MM.1S (cell line): ENCODE measurements at places on chromosomes 3 and 15.

DNA sequence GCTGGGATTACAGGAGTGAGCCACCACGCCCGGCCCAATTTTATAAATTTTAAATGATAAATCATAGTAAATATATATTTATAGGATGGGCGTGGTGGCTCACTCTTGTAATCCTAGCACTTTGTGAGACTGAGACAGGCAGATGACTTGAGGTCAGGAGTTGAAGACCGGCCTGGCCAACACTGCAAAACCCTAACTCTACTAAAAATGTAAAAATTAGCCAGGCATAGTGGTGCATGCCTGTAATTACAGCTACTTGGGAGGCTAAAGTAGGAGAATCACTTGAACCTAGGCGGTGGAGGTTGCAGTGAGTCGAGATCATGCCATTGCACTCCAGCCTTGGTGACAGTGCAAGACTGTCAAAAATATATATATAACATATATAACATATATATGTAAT, 26.4 kb downstream of the MFN1 start:
- no peak for DNase-seq

GRCh38 chr3:65371053-65371452, 667.7 kb downstream of the MAGI1 start:
- DNase-seq, result no peak

- DNase-seq, result no peak
Measured at GRCh38 chr3:171825222-171825828, 15.0 kb upstream of the PLD1 start.

GRCh38 chr3:124620600-124621063, 109.6 kb upstream of the UMPS start:
- DNase-seq, result peak; percentile 29

DNA sequence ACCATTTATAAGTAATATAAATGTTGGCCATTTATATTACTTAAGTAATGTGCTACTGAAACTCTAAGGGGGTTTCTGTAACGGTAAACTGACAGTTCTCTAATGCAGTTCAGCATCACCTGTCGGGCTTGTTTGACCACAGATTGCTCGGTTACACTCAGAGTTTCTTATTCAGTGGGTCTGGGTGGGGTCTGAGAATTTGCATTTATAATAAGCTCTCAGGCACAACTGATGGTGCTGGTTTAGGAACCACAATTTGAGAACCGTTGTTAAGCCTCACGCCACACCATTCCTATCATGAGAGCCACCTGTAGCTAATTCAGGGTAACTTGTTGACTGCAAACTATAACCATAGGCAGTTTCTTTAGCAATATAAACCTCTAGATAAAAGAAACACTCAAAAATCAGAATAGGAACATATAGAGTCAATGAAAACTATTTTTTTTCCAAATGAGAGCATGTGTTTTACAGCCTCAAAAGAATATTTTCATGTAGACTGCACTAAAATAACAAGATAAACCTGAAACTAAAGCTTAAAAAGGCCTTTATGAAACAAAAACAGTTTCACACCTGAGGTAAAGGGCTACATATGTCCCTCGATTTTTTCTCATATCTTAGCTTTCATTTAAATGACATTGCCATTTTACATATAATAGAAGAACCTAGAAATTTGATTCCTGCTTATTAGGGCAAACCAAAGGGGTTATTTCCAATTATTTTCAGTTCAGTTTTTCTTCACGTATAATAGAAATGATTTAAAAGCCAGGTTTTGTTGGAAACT, 604.8 kb downstream of the UNC13C start:
- peak; percentile 97 for DNase-seq

GRCh38 chr3:29281094-29281343, 148 bp downstream of the RBMS3 start:
- DNase-seq, result peak; percentile 9

GRCh38 chr15:75223688-75224087, 22.0 kb downstream of the C15orf39 start:
- DNase-seq, result no peak

- DNase-seq, result no peak
Measured at GRCh38 chr3:126473292-126474168, 2.2 kb downstream of the ZXDC start.

GRCh38 chr15:41520636-41521035, 7.0 kb upstream of the LTK start:
- DNase-seq, result no peak

GRCh38 chr15:101167411-101167752, 84.5 kb downstream of the CHSY1 start:
- DNase-seq, result no peak

- DNase-seq, result no peak
Measured at GRCh38 chr15:79357566-79357965, 46.7 kb downstream of the TMED3 start.

GRCh38 chr3:196351541-196351940, 13.4 kb upstream of the TM4SF19 start:
- DNase-seq, result no peak

DNA sequence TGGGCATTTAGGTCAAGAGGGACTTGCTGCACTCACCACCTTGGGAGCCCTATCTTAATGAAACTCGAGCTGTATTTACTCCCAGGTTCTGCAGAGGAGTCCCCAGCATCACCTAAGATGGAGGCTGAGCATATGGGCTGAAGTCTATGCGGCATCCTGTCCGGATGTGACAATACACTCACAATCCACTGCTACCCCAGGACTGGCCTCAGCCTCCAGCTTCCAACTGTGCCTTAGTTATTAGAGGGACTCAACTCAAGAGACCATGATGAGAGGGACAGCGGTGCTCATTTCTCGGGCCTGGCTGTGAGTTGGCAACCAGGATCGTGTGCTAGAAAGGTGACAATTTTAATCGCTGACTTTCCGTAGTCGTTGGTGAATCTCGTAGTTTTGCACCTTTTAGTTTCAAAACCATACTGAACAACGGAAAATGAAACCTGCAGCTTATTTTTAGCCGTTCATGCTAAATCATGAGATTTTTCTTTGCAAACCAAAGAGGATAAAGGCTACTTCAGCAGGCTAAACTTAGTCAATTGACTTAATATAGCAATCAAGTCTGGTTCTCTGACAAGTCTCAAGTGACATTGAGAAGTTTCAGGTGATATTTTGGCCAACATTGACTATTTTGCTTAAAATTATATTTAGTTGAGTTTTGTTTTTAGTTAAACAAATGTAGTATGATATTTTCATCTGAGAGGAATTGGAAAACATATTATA, 11.1 kb downstream of the ZBTB38 start:
- peak; percentile 99 for DNase-seq

GRCh38 chr3:30550246-30550645, 56.2 kb upstream of the TGFBR2 start:
- DNase-seq, result no peak

GRCh38 chr3:65701516-65701915, 337.2 kb downstream of the MAGI1 start:
- no peak for DNase-seq

- DNase-seq, result no peak
Measured at GRCh38 chr3:197260491-197261163, 37.8 kb downstream of the DLG1 start.

GRCh38 chr3:11224870-11225229, 47.3 kb upstream of the ATG7 start:
- no peak for DNase-seq

DNA sequence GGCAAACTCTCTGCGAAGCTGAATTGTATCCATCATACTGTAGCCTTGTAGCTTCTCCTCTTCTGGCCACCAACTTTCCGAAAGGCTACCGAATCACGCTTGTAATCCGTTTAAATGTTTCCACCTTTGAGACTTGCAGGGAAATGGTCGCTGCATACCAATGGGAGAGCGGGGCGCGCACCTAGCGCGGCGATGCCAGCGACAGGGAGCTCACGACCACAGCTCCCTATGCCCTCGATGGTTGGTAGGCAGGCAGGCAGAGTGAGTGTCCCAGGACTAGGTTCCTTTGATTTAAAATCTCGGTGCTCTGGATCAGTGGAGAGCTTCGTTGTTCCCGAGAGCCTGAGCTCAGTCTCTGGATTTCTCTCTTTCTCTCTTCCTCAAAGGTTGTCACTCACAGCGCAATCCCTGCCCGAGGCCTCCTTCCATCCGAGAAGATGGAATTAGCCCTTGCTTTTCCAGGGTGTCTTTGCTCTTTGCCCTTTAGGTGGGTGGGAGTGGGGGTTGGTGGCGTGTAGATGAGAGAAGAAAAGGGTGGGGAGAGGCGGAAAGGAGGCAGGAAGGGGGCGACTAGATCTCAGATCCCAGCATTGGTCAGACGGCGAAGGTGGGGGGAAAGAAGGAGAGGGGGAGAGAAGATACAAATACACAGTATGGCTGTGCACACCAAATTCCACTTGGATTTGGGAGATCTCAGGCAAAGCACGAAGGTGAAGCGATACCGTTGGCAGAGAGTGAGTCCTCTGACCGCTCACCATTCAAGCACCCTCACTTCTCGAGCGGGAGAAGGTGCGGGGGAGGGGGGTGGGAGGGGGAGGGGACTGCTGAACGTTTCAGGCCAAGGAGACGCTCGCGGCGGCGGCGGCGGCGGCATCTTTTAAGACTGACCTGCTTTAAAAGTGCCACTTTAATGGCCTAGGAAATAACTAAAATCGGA, at the start of gene SLITRK3:
Gene SLITRK3, minus strand, starts transcription at position 745 of the 937 bp plus-strand sequence. CDS start 5,554 bp downstream, outside the sequence.
- no peak for DNase-seq

DNA sequence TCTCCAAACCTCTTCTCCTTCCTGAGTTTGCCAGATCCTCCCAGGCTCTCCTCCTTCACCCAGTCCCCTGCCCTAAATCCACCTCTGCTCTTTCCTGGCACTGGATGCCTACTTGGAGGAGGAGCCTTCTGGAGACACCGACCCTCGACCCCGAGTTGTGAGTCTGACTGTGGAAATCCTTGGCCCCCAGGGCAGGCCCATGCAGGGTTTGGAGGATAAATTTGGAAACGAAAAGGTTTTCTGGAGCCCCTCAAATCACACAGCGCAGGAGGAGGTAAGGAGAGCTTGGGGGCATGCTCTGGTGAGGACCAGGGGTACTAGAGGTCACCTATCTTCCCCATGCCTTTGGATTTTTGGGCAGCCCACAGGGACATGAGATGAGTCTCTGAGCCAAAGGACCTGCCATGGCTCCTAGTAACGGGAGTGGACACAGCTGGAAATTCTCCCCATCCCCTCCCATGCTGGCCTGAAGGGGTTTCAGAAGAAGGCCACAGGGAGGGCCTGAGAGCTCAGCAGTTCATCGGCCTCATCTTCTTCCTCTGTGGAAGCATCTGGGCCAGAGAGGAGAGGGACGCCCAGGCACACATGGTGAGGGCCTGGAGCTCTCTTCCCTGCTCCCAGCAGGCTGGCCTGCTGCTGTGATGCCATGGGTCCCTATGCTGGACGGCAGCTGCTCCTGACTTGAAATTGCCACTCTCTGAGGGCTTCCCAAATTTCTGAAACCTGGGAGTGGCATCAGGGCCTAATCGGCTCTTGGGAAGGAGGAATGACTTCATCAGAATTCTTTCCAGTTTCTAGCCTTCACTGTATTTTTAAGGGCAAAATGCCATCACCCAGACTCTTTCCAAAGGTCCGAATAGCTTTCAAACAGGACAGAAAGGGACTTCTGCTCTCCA, 68.6 kb upstream of the ITGA11 start:
- DNase-seq, result no peak

GRCh38 chr15:92521624-92522008, 127.9 kb downstream of the ST8SIA2 start:
- DNase-seq, result peak; percentile 71

GRCh38 chr3:182755712-182756111, 37.6 kb upstream of the ATP11B start:
- DNase-seq, result no peak

- DNase-seq, result peak; percentile 36
Measured at GRCh38 chr3:122774564-122774963, 19.1 kb downstream of the HSPBAP1 start.

GRCh38 chr3:68743521-68743920, 188.8 kb downstream of the TAFA4 start:
- no peak for DNase-seq

GRCh38 chr3:134038716-134039115, 9.0 kb upstream of the SLCO2A1 start:
- no peak for DNase-seq

- no peak for DNase-seq
Measured at GRCh38 chr15:65641768-65642475, 20.2 kb downstream of the SLC24A1 start.

DNA sequence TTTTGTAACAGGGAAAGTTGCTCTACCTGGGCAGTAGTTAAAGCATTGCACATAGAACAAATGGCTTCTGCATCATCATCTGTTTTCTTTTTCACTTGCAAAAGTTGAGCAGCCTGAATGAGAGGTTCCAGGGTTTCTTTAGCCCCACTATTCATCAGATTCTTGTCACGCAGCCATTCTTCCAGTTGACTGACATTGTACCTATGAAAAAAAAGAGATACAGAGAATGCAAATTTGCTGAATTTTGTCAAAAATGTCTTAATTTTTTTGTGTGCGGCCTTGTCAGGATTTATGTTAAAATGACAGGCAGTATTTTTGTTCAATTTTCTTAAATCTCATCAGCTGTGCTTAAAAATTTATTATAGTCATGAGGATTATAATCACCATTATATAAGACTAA, 21.4 kb upstream of the MYO5C start:
- no peak for DNase-seq

- DNase-seq, result no peak
Measured at GRCh38 chr15:28023422-28023821, 75.7 kb downstream of the OCA2 start.

GRCh38 chr3:38647217-38647970, 2.1 kb downstream of the SCN5A start:
- DNase-seq, result no peak

GRCh38 chr3:172094621-172095557, 55.5 kb downstream of the FNDC3B start:
- peak; percentile 96 for DNase-seq

GRCh38 chr3:9068051-9068450, 104.8 kb upstream of the RAD18 start:
- DNase-seq, result no peak

DNA sequence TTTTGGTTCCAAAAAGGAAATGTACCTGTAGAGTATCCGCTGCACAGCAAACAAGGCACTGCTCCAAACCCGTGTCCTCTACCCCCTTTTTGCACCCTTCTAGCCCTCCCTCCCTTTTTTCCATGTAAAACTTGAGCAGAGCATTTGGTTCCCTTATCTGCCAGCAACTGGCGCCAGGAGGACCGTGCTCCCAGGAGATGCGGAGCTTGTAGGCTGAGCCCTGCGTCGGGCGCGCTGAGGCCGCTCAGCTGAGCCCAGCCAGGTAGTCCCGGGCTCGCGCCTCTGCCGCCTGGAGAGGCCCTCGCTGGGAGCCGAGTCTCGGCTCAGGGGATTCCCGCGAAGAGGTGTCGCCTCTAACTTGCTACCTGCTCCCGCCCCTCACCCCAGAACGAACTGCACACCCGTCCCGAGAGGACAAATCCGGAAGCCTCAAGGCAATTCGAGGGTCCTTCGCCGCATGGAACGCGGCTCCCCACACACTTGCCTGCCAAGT, 575 bp downstream of the TRPM7 start:
- DNase-seq, result peak; percentile 85

- no peak for DNase-seq
Measured at GRCh38 chr3:148938936-148939335, 52.4 kb upstream of the GYG1 start.
